ENCODE measurements at places on chromosomes 4 and X.

GRCh38 chr4:19575924-19576323 lies 675.8 kb upstream of the SLIT2 start:
- DNase-seq: no peak

- no peak for DNase-seq
Measured at GRCh38 chr4:95263391-95263790, 285.4 kb downstream of the UNC5C start.

DNA sequence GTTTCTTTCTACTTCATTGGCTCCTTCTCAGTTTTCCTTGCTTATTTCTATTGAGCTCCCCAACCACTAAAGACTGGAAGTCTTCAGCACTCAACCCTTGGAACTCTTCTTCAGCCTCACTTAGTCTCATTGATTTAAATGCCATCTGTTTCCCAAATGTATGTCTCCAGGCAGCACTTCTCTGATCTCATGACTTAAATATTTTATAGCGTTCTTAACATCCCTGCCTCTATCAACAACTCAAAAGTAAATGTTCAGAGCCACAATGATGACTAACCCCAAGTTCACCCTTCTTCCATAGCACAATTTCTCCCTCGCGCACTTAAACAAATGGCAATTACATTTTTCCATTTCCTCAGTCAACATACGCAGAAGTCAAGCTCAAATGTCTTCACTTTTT lies 1393.3 kb downstream of the ARAP2 start:
- DNase-seq: no peak

DNA sequence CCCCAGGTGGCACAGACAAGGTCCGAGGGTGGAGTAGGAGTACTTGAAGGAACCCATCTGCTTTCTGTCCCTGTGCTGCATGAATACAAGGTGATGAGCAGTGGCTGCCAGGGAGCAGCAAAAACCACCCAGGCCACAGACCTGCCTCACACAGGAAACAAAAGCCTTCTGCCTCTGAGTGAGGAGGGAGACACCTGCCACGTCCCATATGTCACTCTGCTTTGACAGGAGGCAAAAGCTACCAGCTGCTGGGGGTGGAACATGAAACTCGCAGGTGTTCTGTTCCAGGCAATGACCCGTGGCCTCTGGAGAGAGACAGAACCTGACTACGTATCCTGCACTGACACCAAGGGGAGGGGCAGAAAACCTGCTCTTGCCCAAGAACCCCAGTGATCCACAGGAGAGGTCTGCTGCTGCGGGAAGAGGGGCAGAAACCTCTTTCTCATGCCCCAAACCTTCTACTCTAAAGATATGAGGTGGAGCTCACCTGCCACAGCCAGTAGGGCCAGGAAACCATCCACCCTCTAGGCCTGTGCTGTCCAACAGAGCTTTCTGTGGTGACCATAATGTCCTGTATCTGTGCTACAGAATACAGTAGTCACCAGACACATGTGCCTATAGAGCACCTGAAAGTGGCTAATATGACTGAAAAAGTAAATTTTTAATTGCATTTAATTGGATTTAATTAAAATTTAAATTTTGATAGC lies 172.9 kb downstream of the PRDM5 start:
- no peak for DNase-seq

DNA sequence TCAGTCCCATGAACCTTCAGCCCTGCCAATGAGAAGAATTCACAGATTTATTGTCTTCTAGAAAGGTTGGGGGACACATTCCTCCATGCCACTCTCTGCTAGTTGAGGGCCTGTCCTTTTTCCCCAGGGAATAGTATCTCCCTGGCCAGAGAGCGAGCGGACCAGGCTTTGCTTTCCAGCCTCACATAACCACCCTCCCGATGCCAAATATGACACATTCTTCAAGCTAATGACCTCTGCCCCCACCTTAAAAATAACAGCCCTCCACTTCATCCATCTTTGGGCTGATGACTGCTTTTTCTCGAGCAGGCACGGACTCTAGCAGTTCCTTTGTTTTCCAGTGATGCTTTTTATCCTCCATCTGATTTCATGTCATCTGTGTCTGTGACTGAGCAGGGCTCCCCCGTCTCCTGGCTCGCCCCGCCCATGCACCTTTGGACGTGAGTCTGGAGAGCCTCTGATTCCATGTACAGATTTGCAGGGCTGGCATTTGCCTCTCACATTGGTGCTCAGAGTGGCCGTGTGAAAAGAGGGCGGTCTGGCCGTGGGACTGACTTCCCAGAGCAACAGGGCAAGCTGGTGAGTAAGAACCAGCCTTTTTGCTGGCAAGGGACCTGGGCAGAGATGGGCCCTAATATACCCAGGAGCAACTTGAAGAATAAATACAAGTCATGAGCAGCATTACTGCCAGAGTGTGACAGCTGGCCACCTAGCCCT lies 279.8 kb downstream of the BCOR start:
- DNase-seq: no peak
